ENCODE measurements at places on chromosomes 2 and 18.
A peak's percentile ranks its signal among the peaks of the same experiment; 100 is the strongest.

- no peak for ATAC-seq
These were observed 141.4 kb downstream of the SPAG16 start for GRCh38 chr2:213425618-213426017.

DNA sequence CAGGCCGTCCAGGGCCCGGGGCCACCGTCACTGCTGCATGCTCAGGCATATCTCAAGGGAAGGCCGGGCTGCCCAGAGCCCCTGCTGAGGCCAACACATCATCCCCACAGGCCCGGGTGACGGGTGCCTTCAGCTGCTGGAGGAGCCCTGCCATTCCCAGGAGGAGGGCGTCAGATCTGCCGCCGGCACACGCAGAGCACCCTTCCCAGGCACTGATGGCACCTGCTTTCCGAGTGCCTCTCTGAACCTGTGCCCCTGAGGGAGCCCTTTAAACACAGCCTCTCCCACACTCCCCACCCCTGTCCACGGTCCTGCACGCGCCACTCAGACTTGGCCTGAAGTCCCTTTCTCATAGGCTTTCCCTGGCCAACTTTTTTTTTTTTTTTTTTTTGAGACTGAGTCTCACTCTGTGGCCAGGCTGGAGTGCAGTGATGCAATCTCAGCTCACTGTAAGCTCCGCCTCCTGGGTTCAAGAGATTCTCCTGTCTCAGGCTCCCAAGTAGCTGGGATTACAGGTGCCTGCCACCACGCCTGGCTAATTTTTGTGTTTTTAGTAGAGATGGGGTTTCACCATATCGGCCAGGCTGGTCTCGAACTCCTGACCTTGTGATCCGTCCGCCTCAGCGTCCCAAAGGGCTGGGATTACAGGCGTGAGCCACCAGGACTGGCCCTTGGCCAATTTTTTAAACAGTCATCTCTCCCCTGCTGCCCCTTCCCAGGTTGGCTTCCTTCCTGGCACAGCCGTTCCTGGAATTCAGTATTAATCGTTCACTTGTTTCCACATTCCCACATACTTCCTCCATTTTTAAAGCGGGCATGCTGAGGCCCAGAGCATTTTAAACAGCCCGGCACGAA, 211.7 kb downstream of the NDUFA10 start:
- no peak for ATAC-seq

DNA sequence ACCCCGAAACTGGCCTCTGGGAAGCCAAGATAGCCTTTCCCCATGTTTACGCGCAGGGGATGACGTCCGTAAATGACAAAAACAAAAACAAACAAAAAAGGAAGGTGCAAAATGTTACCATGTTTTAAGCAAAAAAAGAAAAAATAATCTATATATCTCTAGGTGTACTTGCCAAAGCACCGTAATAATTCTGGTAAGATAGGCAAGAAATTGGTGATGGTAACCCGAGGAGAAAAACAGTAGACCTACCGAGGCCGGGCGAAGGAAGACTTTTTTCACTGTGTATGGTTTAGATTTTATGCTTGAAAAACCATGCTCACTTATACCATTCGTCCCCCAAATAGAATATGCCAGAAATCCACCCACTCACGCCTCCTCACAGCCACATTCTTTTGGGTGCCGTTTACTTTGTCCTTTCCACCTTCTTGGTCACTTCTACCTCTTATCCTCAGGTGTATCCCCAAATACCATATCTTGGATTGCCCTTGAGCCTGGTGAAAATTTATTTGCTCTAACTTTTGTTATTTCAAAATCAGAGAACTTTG, 8.0 kb downstream of the GATA6 start:
- ATAC-seq: no peak

- no peak for ATAC-seq
These were observed 229.5 kb upstream of the CCDC150 start for GRCh38 chr2:196410008-196410407.

- no peak for ATAC-seq
These were observed 110.5 kb upstream of the NYAP2 start for GRCh38 chr2:225288986-225289385.

DNA sequence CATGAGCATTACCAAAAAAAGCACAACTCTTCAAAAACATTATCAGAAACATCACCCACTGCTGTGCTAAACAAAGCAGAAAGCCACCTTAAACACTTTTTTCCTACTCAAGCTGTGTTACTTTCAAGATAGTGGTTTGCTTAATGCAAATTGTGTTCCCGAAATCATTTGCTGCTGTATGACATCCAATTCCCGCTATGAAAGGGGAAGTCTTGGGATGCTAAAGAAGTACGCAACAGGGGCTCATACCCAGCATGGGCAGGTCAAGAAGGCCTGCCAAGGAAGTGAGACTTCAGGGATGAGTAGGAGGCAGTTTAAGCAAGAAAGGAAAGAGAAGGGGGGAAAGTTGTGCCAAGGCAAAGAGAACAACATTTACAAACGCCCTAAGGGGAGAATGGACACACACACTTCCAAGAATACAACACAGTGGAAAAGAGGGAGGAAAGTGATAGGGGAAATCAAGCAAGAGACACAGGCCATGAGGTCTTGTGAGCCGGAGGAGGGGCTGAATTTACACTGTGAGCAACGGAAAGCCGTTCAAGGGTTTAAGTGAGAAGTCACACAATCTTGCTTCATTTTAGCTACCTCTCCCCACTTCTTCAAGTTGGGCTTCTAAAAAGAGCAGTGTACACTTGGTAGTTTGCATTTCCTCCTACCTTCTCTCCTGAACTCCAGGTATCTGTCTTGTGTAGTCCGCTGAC, 4.0 kb downstream of the PTPN2 start:
- ATAC-seq: no peak

- peak; percentile 93 for ATAC-seq
These were observed 106.7 kb upstream of the YPEL5 start for GRCh38 chr2:30040147-30040546.

DNA sequence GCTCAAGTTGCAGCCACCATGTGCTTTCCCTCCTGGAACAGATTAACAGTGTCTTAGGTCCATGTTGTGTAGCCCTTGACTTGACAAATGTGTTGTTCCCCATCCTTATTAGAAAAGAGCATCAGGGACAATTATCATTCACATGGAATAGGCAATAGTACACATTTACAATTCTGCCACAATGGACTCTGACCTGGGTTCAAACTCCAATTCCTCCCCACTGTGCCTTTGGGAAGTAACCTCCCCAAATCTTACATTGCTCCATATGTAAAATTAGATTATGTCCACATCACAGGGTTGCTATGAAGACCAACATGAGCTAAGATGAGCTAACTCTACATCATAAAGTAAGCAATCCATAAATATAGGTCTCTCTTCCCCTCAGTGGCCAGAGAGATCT, 193.8 kb downstream of the NRP2 start:
- ATAC-seq: no peak

DNA sequence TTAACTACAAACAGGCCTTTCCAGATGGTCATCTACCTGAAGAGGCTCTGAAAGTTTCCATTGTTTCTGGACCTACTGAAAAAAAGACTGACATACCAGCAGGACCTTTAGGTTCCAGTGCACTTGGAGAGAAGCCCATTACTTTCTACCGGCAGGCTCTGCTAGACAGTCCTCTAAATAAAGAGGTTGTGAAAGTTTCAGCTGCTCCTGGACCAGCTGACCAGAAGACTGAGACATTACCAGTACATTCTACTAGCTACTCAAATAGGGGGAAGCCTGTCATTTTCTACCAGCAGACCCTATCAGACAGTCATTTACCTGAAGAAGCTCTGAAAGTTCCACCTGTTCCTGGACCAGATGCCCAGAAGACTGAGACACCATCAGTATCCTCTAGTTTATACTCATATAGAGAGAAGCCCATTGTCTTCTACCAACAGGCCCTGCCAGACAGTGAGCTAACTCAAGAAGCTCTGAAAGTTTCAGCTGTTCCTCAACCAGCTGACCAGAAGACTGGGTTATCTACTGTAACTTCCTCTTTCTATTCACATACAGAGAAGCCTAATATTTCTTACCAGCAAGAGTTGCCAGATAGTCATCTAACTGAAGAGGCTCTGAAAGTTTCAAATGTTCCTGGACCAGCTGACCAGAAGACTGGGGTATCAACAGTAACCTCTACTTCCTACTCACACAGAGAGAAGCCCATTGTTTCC, 65.8 kb downstream of the ALMS1 start:
- no peak for ATAC-seq

DNA sequence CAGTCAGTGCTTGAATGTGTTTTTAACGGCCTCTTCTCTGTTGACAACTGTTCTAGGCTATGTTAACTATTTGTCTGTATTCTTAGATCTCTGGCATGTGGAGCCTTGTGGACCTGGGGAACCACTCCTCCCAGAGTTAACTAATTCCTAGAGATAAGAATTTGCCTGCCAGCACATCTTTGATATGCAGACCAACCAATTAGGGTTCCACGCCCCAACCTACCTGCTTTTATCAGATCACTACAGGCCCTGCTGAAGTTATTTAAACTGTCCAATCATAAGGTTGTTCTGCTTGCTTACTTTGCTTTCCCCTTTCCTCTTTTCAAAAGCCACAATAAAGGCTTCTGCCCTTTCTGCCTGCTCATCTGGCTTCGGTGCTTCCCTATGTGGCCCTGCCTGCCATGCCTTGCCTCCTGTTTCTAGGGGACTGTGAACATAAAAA, 8.5 kb upstream of the CYBRD1 start:
- ATAC-seq: no peak

DNA sequence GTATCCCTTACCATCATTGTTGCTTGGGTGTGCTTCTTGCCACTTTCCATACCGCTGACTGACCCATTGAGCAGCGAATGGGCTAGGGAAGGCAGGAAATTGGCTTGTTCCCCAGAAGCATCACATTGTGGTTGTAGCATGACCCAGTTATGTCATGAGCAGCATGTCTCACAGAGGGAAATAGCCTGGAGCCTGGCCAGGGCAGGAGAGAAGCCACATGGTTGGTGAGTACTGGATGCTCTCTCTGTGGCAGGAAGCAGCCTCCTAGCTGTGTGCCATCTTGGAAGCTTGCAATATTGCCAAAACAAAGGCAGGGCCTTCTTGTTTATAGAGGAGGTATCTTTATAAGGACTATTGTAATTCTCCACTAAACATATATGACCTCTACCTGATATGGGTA, 482.6 kb downstream of the PIK3C3 start:
- no peak for ATAC-seq

- ATAC-seq: peak; percentile 74
These were observed 35.1 kb upstream of the MAPRE2 start for GRCh38 chr18:35005963-35006577.

GRCh38 chr2:168692132-168692744, 110.2 kb upstream of the NOSTRIN start:
- ATAC-seq: peak; percentile 88

DNA sequence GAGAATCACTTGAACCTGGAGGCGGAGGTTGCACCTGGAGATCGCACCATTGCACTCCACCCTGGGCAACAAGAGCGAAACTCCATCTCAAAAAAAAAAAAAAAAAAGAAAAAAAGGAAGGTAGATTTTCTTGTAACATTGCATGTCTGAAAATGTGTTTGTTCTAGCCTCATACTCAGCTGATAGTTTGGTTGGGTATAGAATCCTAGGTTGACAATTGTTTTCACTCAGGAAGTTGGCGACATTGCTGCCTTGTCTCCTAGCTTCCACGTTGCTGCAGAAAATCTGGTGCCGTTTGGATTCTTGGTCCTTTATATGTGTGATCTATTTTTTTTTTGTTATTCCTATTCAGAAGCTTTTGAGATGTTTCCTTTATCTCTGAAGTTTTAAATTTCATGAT, 4.7 kb downstream of the ING5 start:
- ATAC-seq: no peak

- peak; percentile 69 for ATAC-seq
These were observed 5.2 kb downstream of the TTC39C start for GRCh38 chr18:24019641-24020331.

DNA sequence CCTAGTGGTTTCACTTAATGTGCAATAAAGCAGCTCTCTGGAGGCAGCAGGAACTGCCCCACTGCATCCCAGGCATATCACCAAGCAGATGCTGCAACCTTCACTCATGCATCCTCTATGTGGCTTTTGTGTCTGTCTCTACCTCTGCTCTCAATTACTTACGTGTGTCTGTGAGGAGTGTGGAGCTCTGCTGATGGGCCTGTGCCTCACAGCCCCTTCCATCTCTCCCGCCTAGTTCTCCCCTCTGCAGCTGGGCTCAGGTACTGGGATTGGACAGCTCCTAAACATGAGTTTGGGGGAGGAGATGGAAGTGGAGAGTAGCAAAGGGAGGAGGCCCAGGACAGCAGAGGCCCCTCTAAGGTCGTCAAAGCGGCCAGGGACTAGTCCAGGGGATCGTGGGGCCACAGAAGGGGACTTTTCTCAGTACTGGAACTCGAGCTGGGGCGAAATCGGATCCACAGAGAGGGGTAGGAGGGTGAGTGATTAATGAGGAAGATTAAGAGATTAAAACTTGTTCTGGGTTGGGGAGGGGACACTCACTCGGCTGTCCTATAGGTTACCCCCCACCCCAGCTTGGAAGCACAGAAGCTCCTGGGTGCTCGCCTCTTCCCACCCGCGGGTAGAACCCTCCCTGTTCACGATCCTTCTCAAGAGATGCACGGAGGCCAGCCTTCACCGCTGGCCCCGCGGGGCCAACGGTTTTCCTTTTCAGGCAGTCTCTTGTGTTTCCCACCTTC, 2.1 kb upstream of the LBX2 start:
- no peak for ATAC-seq

GRCh38 chr2:237966250-237966564, 607 bp upstream of the UBE2F start:
- ATAC-seq: no peak

DNA sequence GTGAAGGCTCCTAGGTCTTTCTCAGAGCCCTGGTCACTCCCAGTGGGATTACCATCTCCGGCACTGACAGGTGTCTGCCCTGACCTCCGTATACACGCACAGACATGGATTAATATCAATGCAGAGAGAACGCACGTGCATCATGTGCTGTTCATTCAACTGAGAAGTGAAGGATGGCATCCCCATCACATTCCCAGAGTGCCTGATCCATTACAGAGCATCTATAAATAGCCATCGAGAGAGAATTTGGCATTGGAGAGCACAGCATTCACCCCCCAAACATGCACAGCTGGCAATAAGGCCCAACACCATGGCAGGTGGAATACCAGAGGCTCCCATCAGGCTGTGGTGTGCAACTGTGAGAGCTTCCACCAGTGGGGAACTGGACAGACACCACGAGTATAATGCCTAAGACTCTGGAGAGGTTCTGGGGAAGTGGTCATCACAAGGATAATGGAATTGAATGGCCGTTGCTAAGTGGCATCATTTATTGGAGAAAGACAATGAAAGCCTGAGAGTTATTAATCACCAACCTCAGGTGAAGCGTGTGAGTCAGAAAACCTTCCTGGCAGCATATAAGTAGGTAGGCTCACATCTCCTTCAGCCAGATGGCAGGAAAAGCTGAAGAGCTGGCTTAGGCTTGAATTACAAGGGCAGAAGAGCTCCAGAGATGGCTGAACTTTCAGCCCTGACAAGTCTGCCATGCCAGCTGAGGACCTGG, 244.5 kb upstream of the ID2 start:
- peak; percentile 28 for ATAC-seq

GRCh38 chr18:39105104-39105503, 1539.5 kb upstream of the CELF4 start:
- ATAC-seq: no peak

Data from activated T-helper 17 cell treated with anti-CD3 and anti-CD28 coated beads, Interleukin-2, amount 50 U/mL, for 72 hours (primary cell).